ENCODE measurements at places on chromosomes 2 and 18. TPM values are rescaled to one million over a fixed set of nuclear protein-coding genes. Genes with fewer than 3 reads are reported as not detected.

GRCh38 chr2:190121971-190122370 is 59.4 kb upstream of the MSTN start:
- no peak for DNase-seq

PARD6G gene
- total RNA-seq = not detected

DNA sequence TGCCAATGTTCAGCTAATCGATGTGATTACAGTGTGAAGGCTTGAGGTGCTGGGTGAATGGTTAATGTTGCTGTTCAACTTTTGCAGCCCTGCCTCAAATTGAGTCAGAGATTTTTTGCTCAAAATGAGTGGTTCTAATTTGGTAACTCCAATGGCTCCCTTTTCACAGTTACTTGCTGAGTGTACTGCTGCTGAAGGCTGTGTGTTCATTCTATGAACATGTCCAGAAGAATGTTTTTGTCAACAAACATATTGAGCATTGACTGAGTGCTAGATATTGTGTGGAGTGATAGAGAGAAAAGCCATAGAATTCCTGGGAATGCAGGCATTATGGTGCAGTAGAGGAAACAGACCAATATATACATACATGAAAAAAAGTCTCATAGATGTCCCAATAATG is 39.0 kb upstream of the TCF4 start:
- DNase-seq = no peak

DNA sequence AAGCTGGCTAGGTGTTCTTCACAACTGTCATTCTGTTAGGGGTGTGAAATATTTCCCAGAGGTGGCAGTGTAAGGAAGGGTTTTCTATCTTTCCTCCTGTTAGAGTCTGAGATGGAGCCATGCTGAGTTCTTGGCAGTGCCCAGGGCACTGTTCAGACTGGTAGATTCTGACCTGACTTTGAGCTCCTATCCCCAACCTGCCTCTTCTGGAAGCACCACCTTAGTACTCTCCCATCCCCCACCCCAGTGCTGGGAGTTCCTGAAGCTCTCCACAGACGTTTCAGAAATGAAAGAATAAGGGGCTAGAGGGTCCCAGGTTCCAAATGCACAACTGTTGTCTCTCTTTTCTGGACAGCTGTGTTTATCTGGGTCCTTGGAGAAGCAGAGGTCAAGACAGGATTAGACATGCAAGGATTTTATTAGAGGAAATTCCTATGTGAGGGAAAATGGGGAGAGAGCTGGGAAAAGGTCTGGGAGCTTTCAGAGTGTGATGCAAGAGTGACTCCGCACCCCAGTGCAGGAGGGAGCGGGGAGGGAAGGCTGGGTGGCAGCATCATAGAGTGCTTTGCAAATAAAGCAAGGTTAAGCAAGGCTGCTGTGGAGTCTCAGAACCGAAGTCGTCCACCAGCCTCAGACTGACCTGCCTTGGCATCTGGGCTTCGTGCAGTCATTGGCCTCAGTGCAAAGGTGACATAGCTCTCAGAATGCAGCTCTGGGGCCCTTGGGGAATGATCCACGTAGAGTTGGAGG is 75.5 kb downstream of the SLC4A3 start:
- no peak for DNase-seq

DNA sequence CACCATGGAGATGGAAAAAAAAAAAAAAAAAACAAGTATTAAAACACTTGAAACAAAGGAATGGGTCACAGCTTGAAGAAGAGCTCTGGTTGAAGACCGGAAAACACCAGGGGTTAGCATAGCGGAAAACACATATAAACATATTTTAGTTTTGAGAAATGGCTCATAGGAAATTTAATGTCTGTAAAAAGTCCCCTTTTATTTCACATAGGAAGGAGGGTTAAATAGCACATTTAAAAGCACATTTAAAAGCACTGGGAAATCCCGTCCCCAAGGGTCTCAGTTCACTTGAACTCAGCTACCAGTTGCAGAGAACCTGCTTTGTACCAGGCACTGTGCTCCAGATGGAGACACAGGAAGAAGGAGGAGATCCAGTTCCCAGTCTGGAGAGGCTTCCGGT is 65.5 kb downstream of the KCNE4 start:
- no peak for DNase-seq

DNA sequence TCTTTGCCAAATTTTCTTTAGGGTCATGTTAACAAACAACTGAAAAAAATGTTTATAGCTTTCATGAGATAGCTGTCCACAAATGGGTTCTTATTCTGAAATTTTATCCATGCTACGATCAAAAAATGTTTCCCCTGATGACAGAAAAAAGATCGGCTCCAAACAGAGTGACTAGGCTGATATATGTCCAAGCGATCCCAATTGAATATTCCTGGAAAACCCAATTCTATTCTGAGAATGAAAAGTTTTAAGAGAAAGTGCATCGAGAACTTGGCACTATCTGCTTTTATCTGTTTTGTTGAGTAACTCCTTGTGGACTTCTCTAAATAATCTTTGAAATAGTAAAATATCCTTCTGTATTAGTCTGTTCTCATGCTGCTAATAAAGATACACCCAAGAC is 19.1 kb downstream of the KCNE4 start:
- no peak for DNase-seq

LIMS2 gene
- total RNA-seq = 10.3 TPM

GRCh38 chr2:144522897-144523595 is 3.1 kb upstream of the ZEB2 start:
- DNase-seq = no peak

- DNase-seq = peak; percentile 25
These were observed 17.2 kb downstream of the GPC1 start for GRCh38 chr2:240452462-240453256.

DNA sequence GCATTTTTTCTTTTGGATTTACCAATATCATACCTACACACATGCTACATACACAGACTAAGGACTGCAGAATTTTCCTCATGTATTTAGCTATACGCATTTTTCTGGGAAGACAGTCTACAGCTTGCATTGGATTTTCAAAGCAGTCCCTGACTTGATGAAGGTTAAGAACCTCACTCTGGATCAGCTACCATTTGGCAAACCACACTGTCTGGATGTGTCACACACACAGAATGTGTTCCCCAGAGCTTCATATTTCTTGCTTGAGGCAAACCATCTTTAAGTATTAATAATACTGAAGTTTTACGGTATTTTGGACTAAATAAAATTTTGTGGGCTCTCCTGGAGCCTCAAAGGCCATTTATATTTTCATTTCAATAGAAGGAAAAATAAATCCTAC is 102.3 kb downstream of the TCF4 start:
- no peak for DNase-seq

DNA sequence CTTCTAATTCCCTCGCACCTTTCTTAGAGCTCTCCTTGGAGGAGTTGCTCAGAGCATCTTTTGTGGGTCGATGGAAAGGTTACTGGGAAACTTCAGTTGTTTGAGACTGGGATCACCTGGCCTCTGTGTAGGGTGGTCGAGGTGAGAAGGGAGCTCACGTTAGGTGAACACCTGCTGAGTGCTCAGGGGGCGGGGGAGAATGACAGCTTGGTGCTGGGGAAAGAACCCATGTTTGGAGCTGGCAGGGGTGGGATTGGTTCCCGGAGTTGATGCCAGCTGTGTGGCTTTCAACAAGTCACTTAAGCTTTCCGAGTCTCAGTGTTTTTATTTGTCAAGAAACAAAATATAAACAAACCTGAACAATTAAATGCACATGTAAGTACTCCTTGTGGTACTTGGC is 122.3 kb downstream of the GLI2 start:
- no peak for DNase-seq

DNA sequence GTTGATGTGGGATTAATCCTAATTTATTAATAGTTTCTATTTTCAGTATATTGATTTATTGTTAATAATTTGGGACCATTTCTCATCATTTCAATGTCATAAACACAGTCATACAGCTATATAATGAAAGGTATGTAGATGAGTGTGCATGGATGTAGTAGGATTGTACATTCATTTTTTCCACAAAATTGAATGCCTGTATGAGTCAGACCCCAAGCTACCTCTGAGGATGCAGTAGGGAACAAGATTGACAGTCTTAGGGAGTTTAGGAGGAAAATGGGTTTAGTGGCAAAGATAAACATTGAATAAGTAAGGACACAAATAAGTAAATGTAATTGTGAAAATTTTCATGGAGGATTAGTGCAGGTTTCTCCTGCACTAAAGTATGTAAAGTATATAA is 14.1 kb upstream of the TMEFF2 start:
- no peak for DNase-seq

ACTR1B gene
- 123 TPM for total RNA-seq
